Cardiac septum (tissue), 1 donor: ENCODE measurements at places on chromosomes 1 and 21.

DNA sequence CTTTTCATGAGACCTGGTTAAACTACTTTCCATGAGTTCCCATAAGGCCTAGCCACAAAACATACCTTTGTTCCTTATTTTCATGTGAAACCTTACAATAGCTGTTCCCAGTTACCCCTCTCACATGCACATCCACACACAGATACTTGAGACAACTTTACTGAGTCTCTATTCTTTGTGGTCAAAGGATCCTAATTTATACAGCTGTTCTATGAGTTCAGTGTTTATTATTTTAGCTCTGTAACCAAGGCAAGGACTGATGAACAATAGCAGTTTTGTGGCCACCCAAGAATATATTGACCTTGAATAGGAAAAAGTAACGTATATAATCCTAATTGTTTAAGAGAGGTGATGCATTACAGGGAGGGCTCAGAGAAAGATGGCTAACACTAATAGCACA lies 160.5 kb upstream of the CACYBP start:
- DNase-seq: no peak

GRCh38 chr1:175591083-175591743 lies 152.2 kb downstream of the TNR start:
- DNase-seq: no peak

- no peak for DNase-seq
These were observed 10.2 kb upstream of the NKAIN1 start for GRCh38 chr1:31249854-31250253.

- DNase-seq: no peak
These were observed 858.0 kb downstream of the USP25 start for GRCh38 chr21:16587681-16588375.

DNA sequence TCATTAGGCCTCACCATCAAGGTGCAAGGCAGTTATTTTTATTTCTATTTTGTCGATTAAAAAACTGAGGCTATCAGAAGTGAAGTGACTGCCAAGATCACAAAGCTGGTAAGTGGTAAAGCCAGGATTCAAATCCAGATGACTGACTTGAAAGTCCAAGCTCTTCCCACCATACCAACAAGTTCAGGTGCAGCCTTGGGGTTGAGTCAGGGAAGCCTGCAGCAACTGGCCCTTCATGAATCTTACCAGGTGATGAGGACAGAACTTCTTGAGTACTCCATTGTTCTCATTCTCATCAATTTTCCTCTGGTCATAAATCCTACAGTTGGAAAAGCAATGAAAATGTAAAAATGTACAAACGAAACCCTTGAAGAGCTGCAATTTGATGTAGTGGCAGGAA lies 20.2 kb downstream of the PEA15 start:
- DNase-seq: no peak

DNA sequence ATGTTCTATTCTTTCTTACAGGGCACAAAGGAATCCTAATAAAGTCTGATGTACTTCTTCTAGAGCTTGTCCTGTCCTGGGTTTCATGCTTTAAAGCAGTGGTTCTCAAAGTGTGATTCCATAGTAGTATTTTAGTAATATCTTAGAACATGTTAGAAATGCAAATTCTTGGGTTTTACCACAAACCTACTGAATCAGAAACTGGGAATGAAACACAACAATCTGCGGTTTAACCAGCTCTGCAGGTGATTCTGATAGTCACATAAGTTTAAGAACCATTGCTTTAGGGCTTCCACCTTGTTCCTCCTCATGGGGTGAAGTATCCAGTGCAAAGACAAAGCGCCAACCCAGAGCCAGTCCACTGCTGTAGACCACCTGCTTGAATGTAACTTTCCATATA lies 41.1 kb downstream of the NGF start:
- no peak for DNase-seq

GRCh38 chr21:44282370-44282769 lies 3.3 kb upstream of the AIRE start:
- DNase-seq: no peak

- no peak for DNase-seq
These were observed 954 bp downstream of the RSBN1 start for GRCh38 chr1:113811156-113811887.

DNA sequence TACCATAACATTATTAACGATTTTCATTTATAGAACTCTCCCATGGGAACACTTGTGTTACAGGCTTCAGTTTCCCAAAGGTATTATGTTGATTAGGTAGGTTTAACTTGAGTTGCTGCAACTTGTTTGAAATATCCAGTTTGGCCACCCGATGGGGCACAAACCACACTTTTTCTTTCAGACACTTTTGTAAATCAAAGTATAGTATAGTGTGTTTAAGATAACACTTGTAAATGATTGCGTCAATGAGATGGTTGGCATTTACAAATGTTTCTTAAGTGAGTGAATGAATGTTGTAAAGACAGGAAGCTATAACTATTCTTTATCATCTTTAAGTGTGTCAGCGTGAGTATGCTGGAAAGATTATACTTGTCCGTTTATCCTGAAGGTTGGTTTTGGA lies 4.3 kb downstream of the XPR1 start:
- DNase-seq: no peak
